ENCODE measurements at places on chromosomes 4 and X. TPM values are rescaled to one million over a fixed set of nuclear protein-coding genes. Genes with fewer than 3 reads are reported as not detected.

- DNase-seq, result no peak
Measured at GRCh38 chr4:173935622-173936405, 347.7 kb downstream of the FBXO8 start.

DNA sequence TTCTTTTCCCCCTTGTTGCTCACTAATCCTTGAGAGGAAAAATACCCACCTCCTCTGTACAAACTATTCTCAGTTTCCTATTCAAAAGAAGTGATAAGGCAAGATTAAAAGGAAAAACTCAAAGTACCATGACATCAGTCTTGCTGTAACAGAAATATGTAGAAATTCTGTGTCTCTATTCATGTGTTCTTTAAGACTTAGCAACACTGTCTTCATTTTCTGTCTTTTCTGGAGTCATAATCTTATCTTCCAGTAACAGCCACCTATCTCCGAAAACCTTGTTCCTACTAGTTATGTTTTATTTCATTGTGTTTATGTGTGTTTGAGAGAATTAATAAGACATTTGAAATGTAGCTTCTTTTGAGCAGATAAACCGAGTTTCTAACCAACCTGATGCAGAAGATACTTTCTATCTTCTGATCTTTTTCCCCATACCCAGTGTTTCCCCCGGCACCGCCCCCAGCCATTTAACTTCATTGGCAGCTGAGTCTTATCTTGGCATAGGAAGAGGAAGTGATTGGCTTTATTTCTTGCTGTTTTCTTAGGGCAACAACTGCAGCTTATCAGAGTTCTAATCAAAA lies 8.0 kb downstream of the FAM241A start:
- DNase-seq, result no peak

DNA sequence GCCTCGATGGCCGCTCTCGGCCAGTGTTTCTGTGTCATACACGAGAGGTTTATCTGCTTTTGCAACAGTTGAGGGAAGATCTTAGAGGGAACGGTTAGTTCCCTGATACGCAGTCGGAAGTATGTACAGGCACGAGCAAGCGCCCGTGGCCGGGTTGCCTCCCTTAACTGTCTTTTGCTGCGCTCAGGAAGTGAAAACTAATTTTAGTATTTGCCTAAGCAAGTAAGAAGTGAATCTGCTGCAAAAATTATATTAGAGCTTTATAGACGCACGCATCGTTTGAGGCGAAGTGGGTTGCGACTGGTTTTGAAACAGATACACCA lies 695 bp downstream of the MTM1 start:
- DNase-seq, result no peak

GRCh38 chr4:38306482-38307071 lies 346.4 kb downstream of the PTTG2 start:
- DNase-seq, result no peak

Gene BLTP1
- total RNA-seq, result 43.6 TPM

Gene ZNF185
- 2.3 TPM for total RNA-seq

Gene MAGEA2B
- not detected for total RNA-seq

GRCh38 chrX:39484159-39485068 lies 613.3 kb downstream of the BCOR start:
- DNase-seq, result no peak

GRCh38 chr4:131081069-131081468 lies 1985.1 kb downstream of the C4orf33 start:
- DNase-seq, result no peak

Gene SH2D1A
- total RNA-seq, result 30.5 TPM

Measured in activated naive CD4-positive, alpha-beta T cell treated with anti-CD3 and anti-CD28 coated beads, Interleukin-2, amount 50 U/mL, for 72 hours (primary cell).